ENCODE measurements at places on chromosomes 7 and 10.
A peak's percentile ranks its signal among the peaks of the same experiment; 100 is the strongest.

- peak; percentile 63 for DNase-seq
Measured at GRCh38 chr7:155815332-155816191, 3.3 kb upstream of the SHH start.

DNA sequence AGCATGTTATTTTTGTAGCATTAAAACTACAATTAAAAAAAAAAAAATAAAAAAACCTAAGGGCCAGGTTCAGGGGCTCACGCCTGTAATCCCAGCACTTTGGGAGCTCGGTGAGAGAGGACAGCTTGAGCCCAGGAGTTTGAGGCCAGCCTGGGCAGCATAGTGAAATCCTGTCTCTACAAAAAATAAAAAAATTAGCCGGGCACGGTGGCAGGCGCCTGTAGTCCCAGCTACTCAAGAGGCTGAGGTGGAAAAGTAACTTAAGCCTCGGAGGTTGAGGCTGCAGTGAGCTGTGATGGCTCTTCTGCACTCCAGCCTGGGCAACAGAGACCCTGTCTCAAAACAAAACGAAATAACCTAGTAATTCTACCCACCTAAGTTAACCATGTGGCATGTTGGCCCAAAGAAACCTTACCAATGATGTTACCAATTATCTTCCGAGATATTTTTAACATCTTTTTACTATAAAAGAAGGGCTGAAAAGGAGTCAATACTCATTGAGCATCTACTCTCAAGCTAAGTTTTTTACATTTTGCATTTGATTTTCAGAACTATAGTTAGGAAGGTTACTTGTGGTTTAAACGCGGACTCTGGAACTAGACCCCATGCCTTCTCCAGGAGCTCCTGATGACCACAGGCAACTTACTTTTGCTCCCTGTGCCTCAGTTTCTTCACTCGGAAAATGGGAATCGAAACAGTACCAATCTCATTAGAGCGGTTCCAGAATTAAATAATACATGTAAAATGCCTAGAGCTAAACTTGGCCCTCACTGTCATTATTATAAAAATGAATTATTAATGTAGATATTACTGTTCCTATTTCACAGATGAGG is 1.4 kb downstream of the ITGB1 start:
- DNase-seq: no peak

GRCh38 chr7:38171623-38172391 is 6.2 kb upstream of the STARD3NL start:
- DNase-seq: no peak

- no peak for DNase-seq
Measured at GRCh38 chr10:88289342-88289741, 293.8 kb downstream of the RNLS start.

GRCh38 chr10:21895932-21896331 is 107.6 kb downstream of the DNAJC1 start:
- no peak for DNase-seq

DNA sequence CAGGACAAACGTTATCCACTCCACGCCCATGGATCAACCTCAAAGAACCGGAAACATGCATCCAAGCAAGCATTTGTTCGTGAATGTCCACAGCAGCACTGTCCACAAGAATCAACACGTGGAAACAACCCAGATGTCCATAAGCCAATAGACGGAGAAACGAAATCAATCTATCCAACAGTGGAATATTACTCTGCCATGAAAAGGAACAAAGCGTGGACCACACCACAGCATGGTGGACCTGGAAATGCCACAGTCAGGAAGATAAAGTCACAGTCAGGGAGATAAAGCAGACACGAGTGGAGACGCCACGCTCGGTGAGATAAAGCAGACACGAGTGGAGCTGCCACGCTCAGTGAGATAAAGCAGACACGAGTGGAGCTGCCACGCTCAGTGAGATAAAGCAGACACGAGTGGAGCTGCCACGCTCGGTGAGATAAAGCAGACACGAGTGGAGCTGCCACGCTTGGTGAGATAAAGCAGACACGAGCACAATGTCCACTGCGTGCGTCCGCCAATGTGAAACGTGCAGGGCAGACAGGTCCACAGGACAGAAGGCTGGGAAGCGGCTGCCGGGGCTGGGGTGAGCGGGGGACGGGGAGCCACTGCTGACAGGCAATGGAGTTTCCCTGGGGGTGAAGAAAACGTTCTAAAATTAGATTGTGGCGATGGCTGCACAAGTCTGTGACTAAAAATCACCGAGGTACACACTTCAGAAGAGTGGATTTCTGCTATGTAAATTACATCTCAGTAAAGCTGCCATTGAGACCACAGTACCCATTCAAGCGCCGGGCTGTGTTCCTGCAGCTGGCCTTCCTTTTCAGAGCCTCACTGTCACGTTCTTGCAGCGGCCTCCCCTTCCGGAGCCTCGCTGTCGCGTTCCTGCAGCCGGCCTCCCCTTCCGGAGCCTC is 10.6 kb downstream of the GPER1 start:
- no peak for DNase-seq

DNA sequence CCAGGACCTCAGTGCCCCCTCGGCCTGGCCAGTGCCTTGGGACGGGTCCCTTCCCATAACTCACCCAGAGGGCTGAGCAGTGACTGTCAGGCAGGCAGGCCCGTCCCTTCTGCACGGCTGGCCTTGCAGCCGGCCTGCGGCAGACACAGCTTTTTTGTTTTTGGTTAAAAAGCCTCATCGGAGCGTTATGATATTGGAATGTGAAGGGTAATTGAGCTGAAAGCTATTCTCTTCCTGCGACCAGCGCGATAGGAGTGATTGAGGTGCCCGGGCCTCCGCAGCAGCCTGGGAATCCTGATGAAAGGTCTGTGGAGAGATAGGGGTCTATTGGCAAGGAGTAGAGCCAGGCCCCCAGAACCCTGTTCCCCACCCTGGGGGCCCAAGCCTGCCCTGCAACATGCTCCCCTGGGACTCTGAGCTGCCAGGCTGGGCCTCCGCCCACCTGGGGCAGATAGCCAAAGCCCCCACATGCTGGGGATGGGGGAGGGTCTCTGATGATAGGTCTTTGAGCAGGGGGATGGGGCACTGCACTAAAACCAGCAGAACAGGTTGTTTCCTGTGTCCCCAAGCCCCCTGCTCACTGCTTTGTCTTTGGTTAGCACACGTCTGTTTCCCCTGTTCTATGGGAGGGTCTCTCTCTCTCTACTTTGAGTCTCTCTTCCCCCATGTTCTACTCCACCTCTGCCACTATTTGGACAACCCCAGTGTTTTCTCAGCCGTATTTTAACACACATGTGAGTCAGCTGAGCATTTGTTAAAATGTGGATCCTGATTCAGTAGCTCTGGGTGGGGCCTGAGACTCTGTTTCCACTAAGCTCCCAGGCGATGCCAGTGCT is 131.9 kb downstream of the CDH23 start:
- peak; percentile 95 for DNase-seq

DNA sequence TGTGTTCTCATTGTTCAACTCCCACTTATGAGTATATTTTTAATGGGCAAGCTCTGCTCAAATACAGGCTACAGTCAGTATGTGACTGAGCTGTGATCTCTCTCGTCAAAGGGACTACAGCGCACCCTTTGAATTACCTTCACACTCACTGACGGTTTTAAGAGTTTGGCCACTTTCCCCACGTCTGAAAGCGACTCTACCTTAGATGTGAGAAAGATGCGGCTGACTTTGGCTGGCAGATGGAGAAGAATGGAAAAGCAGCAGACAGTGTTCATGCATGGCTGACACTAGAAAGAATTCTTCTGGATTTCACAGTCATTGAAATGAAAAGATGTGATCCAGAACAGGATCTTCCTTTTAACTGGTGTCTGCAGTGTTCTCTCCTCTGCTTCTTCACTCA is 2.0 kb upstream of the ATRNL1 start:
- DNase-seq: peak; percentile 54

DNA sequence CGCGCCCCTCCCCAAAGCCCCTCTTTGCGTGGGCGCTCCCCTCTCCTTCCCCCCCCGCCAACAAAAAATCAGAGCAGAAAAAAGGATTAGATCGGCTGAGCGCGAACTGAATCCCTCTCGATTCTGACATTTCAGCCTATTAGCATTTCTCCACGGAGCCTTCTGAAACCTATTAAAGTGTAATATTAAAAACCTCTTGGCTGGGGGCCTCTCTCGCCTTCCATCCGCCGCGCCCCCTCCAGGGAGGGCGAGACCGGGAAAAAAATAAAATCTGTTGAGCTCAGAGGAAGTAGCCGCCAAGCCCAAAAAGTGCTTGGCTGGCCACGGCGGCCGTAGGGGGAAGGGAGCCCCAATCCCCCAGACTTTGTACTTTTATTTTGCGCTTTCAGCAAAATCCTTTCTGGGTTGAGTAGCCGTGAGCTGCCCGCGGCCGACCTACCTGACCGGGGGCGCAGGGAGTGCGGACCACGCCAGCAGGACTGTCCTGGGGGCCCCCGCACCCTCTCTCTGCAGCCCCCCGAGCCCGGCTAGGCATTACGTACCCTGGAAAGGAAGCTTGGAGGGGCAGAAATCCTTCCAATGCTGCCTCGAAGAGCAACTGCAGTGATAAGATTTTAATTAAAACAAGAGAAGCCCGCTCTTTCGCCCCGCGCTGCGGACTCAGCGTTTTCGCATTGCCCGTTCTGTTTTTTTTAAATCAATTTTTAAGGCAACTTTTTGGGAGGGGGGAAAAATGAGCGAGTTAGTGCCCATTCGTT is 1.3 kb upstream of the TNRC18 start:
- peak; percentile 94 for DNase-seq

GRCh38 chr10:58921421-58921855 is 255.0 kb upstream of the PHYHIPL start:
- peak; percentile 45 for DNase-seq

DNA sequence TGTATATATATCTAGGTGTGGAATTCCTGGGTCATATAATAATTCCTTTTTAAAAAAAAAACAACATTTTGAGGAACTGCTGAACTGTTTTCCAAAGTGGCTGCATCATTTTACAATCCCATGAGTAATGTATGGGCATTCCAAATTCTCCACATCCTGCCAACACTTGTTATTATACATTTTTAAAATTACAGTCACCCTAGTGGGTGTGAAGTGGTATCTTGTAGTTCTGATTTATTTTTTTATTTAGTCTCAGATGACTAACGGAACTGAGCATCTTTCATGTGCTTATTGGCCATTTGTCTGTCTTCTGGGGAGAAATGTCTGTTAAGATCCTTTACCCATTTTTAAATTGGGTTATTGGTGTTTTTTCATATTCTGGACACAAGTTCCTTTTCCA is 12.0 kb upstream of the KLHL7 start:
- no peak for DNase-seq

DNA sequence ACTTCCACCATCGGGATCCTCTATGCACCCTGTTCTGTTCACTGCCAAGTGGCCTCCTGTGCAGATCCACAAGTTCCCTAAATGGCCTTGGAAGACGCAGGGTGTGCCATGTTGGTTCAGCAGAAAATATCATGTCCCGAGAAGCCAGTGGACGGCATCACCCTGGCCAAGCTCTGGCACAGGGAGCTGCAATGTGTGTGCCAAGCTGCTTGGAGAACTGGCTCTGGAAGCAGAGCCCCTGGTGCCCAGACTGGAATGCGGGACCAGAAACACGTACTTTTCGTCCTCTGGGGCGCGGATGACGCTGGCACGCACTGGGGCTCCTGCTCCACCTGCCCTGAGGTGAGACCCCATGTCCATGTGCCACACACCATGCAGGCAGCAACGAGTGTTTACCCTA is 124.7 kb upstream of the CARD11 start:
- no peak for DNase-seq

DNA sequence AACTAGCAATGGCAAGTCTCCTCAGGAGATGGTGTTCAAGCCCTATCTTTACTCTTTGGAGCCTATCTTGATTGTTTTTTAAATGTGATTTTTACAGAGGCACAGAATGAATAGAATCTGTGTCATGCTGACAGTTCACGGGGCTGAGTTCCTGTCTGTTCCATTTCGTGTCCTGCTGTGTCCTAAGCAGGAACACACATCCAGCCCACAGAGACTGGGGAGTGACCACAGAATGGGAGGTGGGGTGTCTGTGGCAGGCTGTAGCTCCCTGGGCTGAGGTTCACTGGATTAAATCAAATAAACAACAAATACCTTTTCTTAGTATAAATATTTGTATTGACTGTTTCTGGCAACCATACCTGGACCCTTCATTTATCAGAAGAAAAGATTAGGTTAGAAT is 73.4 kb upstream of the CARD11 start:
- DNase-seq: no peak

- DNase-seq: peak; percentile 46
Measured at GRCh38 chr7:13848681-13849131, 140.8 kb downstream of the ETV1 start.

DNA sequence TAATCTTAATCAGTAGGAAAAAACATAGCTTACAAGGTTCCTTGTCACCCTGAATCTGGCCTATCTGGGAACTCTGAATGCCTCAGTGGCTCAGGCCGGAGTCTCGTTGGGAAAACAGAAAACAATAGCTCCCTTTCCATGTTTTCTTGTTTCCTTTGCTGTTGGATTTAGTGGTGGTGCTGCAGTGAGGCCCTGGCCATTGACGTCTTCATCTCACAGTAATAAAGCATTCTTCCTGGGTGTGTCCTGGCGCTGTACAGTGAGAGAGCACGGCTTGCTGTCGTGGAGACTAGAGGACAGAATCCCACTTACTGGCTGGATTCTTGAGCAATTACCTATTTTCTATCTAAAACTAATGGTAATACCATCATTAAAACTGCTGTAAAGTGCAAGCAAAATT is 1.3 kb upstream of the SPOCK2 start:
- DNase-seq: no peak

- DNase-seq: no peak
Measured at GRCh38 chr10:34962866-34963265, 127.3 kb downstream of the CUL2 start.

DNA sequence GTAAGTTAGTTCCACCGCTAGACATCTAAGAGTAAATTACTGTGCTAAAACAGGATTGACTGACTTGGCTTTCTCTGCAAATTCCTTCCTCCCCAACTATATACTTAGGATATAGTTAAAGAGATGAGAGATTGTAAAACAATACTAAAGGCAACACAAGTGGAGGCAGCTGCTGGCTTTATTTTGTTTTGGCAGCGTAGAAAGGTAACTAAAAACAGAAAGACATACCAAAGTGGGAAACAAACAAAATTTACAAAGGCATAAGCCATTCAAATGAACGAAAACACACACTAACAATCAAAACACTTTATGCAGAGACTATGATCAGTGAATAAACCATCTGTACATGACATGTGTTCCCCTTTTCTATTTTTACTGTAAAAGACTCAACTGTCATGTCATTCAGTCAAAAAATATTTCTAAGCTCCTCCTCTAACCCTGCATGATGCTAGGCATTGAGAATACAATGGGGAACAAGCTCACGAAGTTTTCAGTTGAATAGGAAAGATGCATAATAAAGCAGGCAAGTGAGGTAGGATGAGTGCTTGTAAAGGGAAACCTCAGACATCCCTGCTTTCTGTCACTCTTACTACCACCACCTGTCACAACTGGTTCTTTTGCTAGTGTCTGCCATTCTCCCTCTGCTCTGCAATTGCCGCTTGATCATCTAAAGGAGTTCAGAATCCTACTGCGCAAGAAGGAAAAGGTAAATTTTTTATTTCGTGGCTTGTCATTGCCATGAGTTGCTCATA is 64.2 kb upstream of the COL1A2 start:
- no peak for DNase-seq

DNA sequence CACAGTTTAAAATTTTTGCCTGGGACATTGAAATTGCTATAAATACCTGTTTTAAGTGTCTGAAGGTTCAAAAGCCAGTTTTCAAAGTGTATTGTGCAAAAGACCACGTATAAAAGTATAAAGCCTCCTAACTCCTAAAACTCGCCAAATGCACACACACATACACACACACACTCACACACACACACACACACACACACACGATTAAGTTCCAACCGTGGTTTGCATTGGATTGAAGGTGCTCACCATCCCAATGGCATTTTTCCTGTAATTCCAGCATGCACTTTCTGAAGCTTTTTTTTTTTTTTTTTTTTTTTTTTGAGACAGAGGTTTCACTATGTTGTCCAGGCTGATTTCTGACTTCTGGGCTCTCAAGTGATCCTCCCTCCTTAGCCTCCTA is 2.8 kb upstream of the RGS10 start:
- DNase-seq: no peak

Measured in eye (tissue), 1 donor.